D341Med (cell line): ENCODE measurements at places on chromosomes 1 and 21.
A peak's percentile ranks its signal among the peaks of the same experiment; 100 is the strongest.

DNA sequence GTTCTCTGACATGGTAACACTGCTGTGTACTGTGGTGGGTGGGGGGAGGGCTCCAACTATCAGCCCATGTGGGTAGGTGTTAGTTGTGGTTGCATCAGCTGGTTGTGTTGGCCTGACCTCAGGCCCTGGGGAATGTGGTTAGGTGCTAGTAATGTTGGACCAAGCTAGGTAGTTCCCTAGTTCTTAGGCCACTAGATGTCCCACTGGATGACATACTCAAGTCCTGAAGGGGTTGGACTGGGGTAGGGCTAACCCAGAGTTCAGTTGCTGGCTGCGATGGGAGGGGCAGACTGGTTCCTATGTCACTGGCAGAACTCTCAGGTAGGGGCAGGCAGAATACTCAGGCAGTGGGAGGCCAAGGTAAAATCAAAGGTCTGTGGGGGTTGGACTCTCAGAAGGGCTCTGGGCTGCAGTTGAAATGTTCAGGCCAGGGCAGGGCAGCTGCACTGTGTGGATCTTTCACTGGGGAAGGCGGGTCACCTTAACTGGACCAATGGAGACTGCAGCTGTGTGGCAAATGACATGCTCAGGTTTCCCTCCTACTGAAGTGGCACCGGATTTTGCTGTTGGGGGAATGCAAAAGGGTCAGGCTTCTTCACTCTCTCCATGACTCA, 870.7 kb downstream of the LRRIQ3 start:
- no peak for DNase-seq

GRCh38 chr1:74779750-74780149, 46.8 kb downstream of the TYW3 start:
- DNase-seq, result no peak

DNA sequence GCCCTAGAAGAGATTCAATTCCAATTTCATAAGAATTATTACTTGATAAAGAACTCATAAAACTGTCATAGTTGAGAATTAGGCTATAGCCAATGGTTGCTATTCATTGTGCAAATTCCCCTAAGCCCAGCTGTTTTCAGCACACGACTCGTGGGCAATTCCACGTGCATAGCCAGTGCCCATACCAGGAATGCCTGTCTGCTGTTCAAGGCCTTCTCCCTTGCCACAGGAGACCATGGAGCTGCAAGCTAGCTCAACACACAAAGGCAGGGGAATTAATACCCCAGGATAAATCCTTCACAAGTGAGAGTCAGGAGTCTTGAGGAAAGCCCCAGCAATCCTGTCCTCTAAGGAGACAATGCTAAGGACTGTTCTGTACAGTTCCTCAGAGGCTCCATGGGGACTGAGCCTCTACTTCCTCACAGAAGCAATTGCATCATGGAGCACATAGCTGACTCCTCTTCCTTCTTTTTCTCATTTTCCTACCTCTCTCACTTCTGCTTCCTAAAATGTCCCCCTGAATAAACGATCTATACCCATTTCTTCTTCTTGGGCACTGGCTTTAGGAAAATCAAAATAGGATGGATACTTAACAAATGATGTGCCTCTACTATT, 19.1 kb upstream of the CHRM3 start:
- DNase-seq, result no peak

DNA sequence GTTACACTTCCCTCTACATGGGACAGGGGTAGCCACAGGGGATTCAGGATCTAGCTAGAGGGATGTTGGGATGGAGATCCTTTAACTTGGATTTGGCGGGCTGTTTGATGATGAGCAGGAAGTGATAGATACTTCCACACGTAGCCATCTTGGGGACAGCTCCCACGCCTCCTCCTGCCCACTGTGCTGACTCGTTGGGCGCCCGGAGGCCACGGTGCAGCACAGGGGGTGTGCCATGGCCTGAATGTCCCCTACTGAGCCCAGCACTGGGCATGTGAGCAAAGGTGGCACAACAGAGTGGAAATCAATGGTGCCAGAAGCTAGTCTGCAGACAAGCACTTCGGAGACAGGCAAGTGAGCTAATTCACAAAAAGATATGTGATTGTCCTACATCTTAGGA, 31.6 kb upstream of the CCSAP start:
- DNase-seq, result no peak

- no peak for DNase-seq
Measured at GRCh38 chr1:112686417-112686816, 12.0 kb downstream of the MOV10 start.

GRCh38 chr1:53071167-53071865, 9.3 kb downstream of the PODN start:
- peak; percentile 34 for DNase-seq

DNA sequence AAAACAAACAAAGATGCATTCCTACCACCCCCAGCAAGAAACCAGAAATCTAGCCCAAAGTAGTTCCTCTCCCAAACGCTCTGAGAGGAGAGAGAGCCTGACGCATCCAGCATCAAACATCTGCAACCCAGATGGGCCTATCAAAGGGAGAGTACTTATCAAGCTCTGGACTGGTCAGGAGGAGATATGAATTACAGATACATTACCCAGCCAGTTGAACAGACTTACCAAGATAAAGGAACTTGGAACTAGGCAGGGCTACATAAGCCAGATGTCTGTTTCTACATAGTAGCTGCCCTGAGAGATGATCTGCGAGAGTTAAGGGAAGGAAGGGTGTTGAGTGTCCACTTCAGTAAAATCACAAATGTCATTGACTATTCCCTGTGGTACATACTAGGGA, 138.4 kb downstream of the PAPPA2 start:
- no peak for DNase-seq

- DNase-seq, result no peak
Measured at GRCh38 chr1:30294508-30294907, 428.9 kb downstream of the MATN1 start.

DNA sequence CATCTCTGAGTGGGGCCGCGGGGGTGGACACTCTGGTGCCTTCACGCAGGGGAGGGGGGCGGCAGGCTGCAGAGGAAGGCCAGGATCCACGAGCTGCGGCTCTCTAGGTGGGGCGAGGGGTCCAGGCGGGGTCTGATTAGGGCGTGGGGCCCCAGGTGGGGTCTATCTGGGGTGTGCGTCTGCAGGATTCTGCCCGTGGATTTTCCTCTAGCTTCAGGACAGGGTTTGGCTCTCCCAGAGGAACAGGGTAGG, 6.3 kb downstream of the JMJD4 start:
- DNase-seq, result no peak

- no peak for DNase-seq
Measured at GRCh38 chr1:35850051-35850450, 33.0 kb upstream of the AGO1 start.

GRCh38 chr1:116711263-116711840, 42.9 kb upstream of the CD2 start:
- DNase-seq, result no peak

DNA sequence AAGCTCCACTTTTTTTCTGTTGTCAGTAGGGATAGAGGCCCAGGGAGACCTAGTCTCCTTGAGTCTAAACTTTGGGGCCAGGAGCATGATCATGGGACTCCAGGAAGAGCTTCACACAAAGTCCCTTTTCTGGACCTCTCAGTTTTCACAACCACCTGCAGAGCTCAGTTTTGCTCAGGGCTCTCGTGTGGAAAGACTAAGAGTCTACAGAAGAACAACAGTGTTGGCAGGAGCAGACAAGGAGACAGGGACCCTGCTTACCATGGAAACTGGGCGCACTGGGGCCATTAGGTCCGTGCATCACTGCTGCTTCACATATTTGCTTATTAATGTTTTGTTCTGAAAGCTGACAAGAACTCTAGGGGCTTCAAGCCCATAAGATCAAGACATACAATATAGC, 63.9 kb upstream of the HSD17B7 start:
- DNase-seq, result no peak

DNA sequence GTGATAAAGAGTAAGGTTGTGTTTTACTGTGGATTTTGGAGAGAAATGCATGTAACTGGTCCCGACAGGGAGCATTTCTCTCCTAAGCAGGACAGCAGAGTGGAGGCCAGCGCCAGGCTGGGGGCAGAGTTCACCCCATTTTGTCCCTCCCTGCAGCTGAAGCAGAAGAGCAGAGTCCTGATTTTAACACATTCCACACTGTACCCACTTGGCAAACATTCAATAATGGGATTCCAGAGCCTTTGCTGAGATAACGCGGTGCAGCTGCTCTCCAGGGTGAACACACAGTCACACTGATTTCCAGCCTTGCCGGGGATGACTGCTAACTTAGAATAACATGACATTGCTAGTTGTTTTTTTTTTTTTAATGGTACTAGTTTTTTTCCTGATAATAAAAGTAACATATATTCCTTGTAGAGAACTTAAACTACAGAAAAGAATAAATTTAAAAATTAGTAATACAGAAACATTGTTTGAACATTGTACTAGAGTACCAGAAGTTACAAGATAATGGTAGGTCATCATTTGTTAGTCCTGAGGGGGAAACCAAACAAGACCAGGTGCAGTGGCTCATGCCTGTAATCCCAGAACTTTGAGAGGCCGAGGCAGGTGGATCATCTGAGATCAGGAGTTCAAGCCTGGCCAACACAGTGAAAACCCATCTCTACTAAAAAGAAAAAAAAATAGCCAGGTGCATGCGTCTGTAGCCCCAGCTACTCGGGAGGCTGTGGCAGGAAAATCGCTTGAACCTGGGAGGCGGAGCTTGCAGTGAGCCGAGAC, 77.2 kb downstream of the SCCPDH start:
- no peak for DNase-seq

GRCh38 chr1:183404476-183404875, 13.7 kb downstream of the NMNAT2 start:
- DNase-seq, result no peak

- DNase-seq, result no peak
Measured at GRCh38 chr1:229832695-229833094, 206.6 kb downstream of the URB2 start.

- no peak for DNase-seq
Measured at GRCh38 chr1:165383599-165384405, 27.3 kb upstream of the LMX1A start.

DNA sequence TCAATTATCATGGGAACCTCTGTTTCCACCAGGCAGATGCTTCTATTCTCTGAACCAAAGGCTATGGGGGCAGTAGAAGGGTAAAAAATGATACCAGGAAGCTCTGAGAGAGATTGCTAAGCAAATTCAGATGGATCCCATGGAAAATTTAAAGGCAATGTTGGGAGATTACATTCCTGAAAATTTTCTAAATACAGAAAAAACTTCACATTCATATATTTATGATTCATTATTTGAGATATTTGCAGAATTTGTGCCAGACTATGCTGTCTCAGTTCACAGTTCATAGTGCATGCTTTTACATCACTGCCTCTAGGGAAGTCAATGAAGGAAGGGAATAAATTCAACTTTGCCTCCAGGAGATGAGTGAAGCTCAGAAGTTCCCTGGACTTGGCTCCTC, 57.5 kb downstream of the KCNT2 start:
- DNase-seq, result no peak

- DNase-seq, result no peak
Measured at GRCh38 chr1:58926152-58926551, 142.3 kb upstream of the JUN start.

DNA sequence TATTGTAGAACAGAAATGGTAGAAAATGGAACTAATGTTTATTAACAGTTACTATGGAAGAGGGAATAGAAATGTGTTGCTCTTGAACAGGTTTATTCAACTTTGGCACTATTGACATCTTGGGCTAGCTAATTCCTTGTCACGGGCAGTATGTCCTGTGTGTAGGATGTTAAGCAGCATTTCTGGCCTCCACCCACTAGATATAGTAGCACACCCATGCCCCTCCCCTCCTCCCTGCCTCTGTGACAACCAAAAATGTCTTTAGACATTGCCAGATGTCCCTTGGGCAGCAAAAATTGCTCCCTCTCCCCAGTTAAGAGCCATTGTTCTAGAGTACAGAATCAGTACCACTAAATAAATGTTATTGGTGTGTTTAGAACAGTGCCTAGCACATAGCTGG, 91.4 kb upstream of the TPTE start:
- DNase-seq, result no peak

DNA sequence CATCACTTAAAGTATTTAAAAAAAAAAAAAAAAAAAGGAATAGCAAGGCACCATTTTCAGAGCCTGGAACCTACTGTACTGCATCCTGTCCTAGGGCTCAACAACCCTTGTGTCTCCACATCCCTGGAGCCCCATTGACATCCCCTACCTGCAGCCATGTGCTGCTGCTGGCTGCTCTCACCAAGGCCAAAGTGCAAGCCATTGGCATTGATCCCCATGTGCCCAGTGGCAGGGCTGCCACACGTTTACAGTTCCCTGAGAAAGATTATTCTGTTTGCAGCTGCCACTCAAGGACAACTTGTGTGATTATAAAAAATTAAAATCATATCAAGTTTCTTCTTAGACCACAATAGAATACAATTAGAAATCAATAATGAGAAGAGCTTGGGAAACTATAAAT, 129.9 kb downstream of the LHX8 start:
- no peak for DNase-seq

DNA sequence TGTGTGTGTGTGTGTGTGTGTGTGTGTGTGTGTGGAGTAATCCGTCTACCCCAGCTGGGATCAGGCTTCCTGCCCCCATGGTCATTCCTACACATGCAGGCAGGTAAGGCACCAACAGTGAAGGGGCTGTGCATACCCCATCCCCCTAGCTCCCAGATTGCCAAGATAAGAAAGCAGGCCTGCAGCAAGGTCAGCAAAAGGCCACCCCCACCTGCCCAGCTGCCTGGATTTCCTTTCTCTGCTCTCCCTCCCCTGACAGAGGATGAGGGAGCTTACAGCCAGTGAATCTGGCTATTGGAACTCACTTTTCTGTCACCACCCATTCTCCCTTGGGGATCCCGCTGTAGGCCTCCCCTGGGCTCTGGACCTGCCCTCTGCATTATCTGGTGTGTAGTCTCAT, 7.9 kb downstream of the ALX3 start:
- no peak for DNase-seq

DNA sequence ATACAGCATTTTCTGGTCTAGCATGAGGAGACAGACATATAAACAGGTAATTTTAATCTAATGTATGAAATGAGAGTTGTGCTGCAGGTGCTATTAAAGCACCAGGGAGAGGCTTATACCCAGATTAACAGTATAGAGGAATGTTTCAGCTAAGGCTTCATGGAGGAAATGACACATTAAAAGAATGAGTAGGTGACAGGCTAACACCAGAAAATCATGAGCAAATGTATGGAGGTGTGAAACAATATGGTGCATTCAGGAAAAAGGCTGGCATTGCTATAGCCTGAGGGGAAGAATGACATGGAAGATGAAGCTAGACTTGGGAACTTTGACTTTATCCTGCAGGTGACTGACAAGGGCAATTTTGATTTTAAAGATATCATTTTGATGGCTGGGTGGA, 7.0 kb downstream of the ARPC5 start:
- DNase-seq, result no peak

GRCh38 chr1:6167391-6168303, 12.5 kb downstream of the CHD5 start:
- DNase-seq, result no peak

- no peak for DNase-seq
Measured at GRCh38 chr1:179167418-179167777, 62.1 kb downstream of the ABL2 start.

GRCh38 chr1:201625226-201625761, 86.4 kb downstream of the NAV1 start:
- no peak for DNase-seq

- DNase-seq, result no peak
Measured at GRCh38 chr1:57916041-57916440, 492.2 kb upstream of the DAB1 start.
